ENCODE measurements at places on chromosomes 7 and 10.

GRCh38 chr10:91229683-91230082 is 9.2 kb downstream of the PCGF5 start:
- no peak for DNase-seq

DNA sequence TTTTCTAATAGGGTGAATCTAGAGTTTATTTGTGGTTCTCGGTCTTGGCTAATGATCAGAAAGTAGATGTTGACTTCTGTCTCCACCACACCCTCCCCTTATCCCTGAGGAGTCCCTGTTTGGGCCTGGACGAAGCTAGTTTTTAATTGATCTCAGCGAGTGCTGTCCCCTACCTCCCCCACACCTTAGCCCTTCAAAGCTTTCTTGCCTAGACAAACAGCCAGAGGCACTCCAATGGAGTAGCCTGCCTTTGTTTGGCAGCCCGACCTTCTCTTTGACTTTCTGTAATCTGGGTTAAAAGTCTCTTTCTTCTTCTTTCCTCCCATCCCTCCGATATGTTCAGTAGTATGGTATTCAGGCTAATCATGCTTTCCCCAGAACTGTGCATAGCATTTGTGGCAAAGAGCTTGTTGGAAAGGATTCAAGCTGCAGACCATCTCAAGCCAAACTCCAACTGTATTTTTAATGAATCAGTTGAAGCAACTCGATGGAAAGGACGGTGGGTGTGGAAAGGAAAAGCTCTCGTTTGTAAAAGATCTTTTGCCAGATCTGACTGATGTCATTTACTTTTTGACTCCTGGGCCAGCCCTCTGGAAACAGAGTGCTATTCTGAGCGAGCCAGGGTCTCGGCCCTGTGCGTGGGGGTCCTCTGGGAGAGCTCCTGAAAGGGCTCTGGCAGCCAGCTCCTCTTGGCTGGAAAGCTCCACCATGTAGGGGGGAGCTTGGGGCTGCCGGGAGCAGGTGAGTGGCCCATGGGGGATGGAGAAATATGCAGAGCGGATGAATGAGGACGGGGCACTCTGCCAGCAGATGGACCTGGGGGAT is 4.5 kb downstream of the FAM180A start:
- no peak for DNase-seq

GRCh38 chr10:71565284-71566000 is 154.1 kb downstream of the C10orf105 start:
- DNase-seq: no peak

- no peak for DNase-seq
These were observed 46.3 kb downstream of the HTRA1 start for GRCh38 chr10:122507616-122508015.

DNA sequence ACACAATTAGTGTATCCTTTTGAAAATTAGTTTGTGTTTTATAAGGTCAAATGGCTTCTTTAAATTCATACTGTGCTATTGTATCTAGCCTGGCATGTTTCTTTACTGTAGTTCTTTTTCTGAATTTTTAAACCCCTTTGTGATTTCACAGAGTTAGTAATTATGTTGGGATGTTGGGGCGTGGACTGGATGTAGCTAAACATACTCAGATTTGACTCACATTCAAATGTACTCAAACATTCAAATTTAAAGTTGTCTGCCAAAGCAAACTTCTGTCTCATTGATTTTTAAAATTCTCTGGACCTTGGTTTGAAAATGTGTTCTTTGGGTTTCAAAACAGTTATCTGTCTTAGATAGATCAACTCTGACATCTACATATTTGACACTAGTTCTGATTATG is 7.2 kb upstream of the NRP1 start:
- no peak for DNase-seq

- no peak for DNase-seq
These were observed 56.9 kb upstream of the FHIP2A start for GRCh38 chr10:114764656-114765055.

- no peak for DNase-seq
These were observed 36.3 kb upstream of the PDK4 start for GRCh38 chr7:95632609-95633008.

GRCh38 chr7:45592230-45592991 is 18.2 kb downstream of the ADCY1 start:
- no peak for DNase-seq

DNA sequence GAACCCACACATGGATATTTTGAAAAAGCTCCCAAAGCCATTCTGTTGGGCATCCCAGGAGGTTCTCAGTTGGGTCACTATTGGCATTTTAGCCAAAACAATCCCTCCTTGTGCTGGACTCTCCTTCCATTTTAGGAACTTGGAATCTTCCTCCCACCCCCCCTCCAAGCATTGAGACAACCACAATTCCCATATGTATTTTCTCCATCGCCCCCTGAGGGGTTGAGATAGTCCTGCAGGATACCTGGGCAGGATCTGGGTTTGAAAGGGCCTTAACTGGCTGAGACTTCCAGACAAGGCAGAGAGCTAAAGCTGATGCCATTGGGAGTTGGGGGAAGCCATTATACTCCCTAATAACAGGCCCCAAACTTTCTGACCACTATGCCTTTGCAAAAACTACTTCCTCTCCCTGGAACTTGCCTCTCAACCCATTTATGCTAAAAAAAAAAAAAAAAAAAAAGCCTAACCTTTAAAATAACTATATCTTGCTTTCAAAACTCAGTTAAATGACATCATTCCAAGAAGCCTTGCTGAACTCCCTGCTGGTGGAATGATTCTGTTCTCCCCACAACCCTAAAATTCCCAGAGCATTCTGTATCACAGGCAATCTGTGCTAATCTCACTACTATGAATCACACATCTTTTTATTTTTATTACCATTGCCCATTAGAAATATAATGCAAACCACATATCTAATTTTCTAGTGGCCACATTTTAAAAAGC is 77.5 kb upstream of the PDE1C start:
- no peak for DNase-seq

DNA sequence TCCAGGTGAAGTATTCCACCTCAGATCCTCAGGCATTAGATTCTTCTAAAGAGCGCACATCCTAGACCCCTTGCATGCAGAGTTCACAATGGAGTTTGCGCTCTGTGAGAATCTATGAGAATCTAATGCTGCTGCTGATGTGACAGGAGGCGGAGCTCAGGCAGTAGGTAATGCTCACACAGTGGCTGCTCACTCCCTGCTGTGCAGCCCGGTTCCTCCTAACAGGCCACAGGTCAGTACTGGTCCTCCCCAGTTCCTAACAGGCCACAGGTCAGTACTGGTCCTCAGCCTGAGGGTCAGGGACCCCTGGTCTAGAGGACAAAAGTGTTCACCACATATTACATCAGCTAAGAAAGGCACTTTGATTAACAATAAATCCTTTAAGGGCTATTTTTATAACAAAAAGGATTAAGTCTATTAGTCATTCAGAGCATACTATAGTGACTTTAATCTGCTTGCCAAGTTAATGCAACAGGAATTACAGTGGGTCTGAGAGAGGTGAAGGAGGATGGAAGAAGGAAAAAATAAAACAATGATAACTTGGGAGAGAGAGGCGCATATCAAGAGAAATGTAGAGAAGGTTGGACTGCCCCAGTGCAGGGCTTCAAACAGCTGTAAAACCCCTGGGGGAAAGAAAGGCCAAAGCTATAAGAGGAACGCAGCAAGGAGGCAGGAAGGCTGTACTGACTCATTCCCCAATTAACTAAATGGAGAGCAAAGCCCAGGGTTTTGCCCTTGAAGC is 49.2 kb downstream of the CUL2 start:
- no peak for DNase-seq

- no peak for DNase-seq
These were observed 5.8 kb downstream of the CDK6 start for GRCh38 chr7:92830532-92831110.

GRCh38 chr10:58424176-58424575 is 39.0 kb downstream of the TFAM start:
- DNase-seq: peak; percentile 26

- no peak for DNase-seq
These were observed 187.4 kb downstream of the CUX1 start for GRCh38 chr7:102004848-102005247.

- DNase-seq: no peak
These were observed 78.0 kb upstream of the PPP2R2D start for GRCh38 chr10:131822692-131823245.
